Sigmoid colon (tissue), 7 donors: ENCODE measurements at places on chromosomes 12 and 14. TPM values are rescaled to one million over a fixed set of nuclear protein-coding genes. Genes with fewer than 3 reads are reported as not detected.

GRCh38 chr12:109191621-109192250, 75.3 kb downstream of the ACACB start:
- no peak for DNase-seq

DNA sequence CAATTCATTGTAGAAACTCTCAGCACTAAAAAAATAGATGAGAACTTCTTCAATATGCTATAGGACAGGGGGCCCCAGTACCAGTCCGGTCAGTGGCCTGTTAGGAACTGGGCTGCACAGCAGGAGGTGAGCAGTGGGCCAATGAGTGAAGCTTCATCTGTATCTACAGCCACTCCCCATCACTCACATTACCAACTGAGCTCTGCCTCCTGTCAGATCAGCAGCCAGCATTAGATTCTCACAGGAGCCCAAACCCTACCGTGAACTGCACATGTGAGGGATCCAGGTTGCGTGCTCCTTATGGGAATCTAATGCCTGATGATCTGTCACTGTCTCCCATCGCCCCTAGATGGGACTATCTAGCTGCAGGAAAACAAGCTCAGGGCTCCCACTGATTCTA, 15.7 kb upstream of the ANO2 start:
- DNase-seq = no peak

DNA sequence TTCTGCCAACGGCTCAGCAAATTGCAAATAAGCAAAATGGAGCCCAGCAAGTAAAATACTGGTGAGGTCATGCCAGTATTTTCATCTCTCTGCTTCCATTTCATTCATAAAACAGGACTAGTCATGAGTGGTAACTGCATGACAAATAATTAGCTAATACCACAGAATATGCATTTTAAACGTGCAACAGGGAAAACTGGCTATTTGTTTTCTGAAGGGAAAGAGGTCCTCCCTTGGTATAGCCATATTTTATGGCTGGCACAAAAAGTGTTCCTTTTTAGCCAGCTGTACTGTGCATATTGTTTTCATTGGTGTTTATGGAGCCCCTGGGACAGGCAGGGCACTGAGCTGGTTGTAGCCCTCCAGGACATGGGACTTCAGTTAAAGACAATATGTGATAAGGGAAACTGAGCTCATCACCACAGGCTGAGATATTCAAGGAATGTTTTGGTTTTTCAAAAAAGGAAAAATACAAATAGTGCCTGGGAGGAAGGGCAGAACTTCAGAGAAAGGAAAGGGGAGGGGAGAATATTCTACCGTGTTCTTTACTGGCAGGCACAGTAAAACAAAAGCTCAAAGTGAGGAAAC, 26.1 kb upstream of the FOXN3 start:
- no peak for DNase-seq

DNA sequence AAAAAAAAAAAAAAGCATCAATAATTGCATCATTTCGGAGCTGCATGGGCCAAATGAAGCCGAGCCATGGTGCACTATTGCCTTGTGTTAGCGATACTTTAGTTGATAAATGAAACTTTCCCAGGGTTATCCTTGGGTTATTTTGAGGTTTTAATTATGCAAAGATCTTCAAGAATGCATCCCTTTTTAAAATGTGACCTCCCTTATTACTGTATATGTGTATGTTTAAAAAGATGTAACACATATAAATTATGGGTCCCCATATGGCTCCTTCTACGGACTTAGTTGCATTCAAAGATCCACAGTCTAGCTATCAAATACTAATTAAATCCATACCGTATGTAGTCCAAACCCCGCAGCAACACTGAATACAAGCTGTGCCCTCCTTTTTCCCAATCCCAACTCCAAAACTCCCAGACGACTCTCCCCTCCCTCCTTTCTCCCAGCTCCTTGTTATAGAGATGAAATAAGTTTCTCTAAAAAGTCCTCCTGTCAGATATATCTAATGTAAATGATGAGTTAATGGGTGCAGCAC, 129.3 kb upstream of the MAP1LC3B2 start:
- no peak for DNase-seq

GRCh38 chr12:1339618-1340319, 254.6 kb downstream of the FBXL14 start:
- DNase-seq = no peak

GRCh38 chr14:65783101-65783500, 370.6 kb downstream of the FUT8 start:
- no peak for DNase-seq

DNA sequence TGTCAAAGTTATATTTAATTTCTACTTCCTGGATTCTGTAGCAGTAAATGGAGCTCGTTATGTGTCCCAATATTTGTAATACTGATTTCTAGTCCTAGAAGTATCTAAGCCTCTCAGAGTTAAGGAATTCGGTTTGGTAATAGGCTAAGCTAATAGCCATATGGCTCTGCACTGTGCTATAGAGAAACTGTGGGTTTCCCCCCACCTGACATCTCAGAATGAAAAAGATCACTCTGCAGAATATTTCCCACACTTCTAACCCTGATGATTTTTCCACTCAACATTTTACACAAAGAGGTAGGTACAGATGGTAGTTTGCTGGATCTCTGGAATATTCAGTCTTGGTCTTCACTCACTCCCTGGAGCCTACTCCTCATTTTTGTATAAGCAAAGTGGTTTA, 71.2 kb downstream of the BORCS5 start:
- no peak for DNase-seq

Gene ACOT4
- total RNA-seq = 2.2 TPM

Gene TSPAN9
- 28.0 TPM for total RNA-seq

Gene MEG3
- total RNA-seq = 168 TPM
